ENCODE measurements at places on chromosomes 7 and 10.

- H3K4me1 ChIP-seq, result peaks cover 5% of the 10 kb centered on the region
- no peak overlapping the region for H3K27ac ChIP-seq
- DNase-seq, result no peak
- no peaks in the 10 kb centered on the region for H3K36me3 ChIP-seq
- H3K4me3 ChIP-seq, result no peak overlapping the region
Observed at GRCh38 chr10:30736685-30737232, 107.2 kb upstream of the LYZL2 start.

DNA sequence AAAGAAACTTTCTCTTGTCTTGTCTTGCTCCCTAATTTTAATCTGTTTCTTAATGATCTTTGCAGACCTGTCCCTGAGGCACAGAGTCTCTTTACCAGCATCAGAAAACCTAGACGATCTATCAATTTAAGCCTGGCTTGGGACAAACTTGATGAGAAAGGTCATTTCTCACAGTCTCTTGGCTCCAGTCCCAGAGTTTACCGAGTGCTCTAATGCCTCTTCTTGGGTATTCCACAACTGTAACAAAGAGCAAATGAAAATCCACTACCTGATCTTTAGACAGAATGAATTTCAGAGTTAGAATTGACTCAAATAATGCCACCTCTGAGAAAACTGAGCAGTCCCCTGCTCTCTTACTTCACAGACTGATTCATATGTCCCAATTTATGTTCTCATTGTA is 106.4 kb upstream of the DNAJB12 start:
- peaks cover 2% of the 10 kb centered on the region for H3K36me3 ChIP-seq
- H3K4me1 ChIP-seq, result no peaks in the 10 kb centered on the region
- H3K27ac ChIP-seq, result no peak overlapping the region
- H3K27me3 ChIP-seq, result no peaks in the 10 kb centered on the region
- H3K4me3 ChIP-seq, result no peak overlapping the region
- DNase-seq, result no peak

GRCh38 chr7:17046666-17047065 is 164.9 kb upstream of the AGR3 start:
- no peak overlapping the region for H3K27ac ChIP-seq
- H3K4me1 ChIP-seq, result peaks cover 3% of the 10 kb centered on the region
- H3K4me3 ChIP-seq, result no peak overlapping the region
- no peaks in the 10 kb centered on the region for H3K36me3 ChIP-seq

GRCh38 chr10:75746356-75746755 is 314.9 kb downstream of the LRMDA start:
- no peak for DNase-seq
- H3K27ac ChIP-seq, result no peak overlapping the region
- H3K4me1 ChIP-seq, result no peaks in the 10 kb centered on the region
- no peaks in the 10 kb centered on the region for H3K27me3 ChIP-seq
- H3K4me3 ChIP-seq, result no peak overlapping the region

GRCh38 chr7:141430455-141431139 is 120.6 kb upstream of the AGK start:
- H3K36me3 ChIP-seq, result no peaks in the 10 kb centered on the region
- DNase-seq, result no peak
- H3K27me3 ChIP-seq, result no peaks in the 10 kb centered on the region

- no peaks in the 10 kb centered on the region for H3K27me3 ChIP-seq
- no peak overlapping the region for H3K4me3 ChIP-seq
Observed at GRCh38 chr7:121027761-121028669, 39.5 kb downstream of the CPED1 start.

- no peaks in the 10 kb centered on the region for H3K4me1 ChIP-seq
- H3K36me3 ChIP-seq, result no peaks in the 10 kb centered on the region
- no peak overlapping the region for H3K27ac ChIP-seq
- no peaks in the 10 kb centered on the region for H3K27me3 ChIP-seq
- no peak overlapping the region for H3K4me3 ChIP-seq
Observed at GRCh38 chr10:52571516-52572182, 200.9 kb downstream of the MBL2 start.

DNA sequence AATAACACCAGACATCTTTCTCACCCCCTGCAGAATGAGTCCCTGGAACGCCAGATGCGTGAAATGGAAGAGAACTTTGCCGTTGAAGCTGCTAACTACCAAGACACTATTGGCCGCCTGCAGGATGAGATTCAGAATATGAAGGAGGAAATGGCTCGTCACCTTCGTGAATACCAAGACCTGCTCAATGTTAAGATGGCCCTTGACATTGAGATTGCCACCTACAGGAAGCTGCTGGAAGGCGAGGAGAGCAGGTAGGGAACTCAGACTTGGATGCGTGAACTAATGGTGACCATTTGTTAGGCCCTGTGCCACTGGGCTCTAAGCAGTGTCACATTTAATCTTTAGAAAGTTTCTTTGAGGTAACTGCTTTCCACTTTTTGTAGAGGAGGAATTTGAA is 7.1 kb downstream of the VIM start:
- DNase-seq, result peak; percentile 45
- H3K4me3 ChIP-seq, result no peak overlapping the region
- H3K4me1 ChIP-seq, result peaks cover 38% of the 10 kb centered on the region
- H3K27me3 ChIP-seq, result no peaks in the 10 kb centered on the region
- H3K27ac ChIP-seq, result no peak overlapping the region

DNA sequence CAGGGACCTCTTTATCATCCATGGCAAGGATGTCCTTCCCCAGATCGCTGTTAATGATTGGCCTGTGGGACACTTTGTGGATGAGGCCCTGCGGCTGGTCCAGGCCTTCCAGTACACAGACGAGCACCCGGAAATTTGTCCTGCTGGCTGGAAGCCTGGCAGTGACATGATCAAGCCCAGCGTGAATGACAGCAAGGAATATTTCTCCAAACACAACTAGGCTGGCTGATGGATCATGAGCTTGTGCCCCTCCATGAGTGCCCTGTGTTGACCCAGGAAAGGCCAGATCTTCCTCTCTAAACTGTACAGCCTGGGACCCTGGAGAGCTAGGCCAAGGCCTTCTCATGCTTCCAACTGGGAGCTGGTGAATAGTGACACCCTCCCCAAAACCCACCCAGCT is 124.1 kb downstream of the CUL2 start:
- no peak overlapping the region for H3K27ac ChIP-seq
- H3K4me3 ChIP-seq, result no peak overlapping the region
- DNase-seq, result no peak
- H3K4me1 ChIP-seq, result no peaks in the 10 kb centered on the region
- no peaks in the 10 kb centered on the region for H3K36me3 ChIP-seq
- H3K27me3 ChIP-seq, result no peaks in the 10 kb centered on the region

DNA sequence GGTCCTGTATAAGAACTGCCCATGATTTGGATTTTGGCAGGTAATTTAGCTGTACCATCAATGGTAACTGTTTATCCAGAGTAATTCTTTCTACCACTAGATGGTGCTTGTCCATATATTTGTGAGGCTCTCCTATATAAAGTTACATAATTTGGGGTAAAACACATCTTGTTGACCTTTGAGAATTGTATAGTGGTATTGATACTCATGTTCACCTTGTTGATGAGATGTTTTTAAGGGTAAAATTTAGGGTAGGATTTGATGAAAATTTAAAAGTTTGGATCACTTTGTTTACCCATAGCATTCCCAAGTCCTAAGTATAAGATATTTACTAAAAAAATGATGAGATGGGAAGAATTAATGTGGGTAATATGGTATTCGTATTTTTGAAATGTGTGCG is 31.6 kb downstream of the ST7 start:
- H3K27ac ChIP-seq, result no peak overlapping the region
- no peaks in the 10 kb centered on the region for H3K4me1 ChIP-seq
- no peak overlapping the region for H3K4me3 ChIP-seq
- no peaks in the 10 kb centered on the region for H3K36me3 ChIP-seq
- DNase-seq, result no peak

GRCh38 chr10:102645388-102645740 is 1.1 kb downstream of the TRIM8 start:
- H3K4me3 ChIP-seq, result peak overlapping the region; percentile 96
- H3K27me3 ChIP-seq, result no peaks in the 10 kb centered on the region
- DNase-seq, result peak; percentile 70
- H3K4me1 ChIP-seq, result peaks cover 60% of the 10 kb centered on the region

DNA sequence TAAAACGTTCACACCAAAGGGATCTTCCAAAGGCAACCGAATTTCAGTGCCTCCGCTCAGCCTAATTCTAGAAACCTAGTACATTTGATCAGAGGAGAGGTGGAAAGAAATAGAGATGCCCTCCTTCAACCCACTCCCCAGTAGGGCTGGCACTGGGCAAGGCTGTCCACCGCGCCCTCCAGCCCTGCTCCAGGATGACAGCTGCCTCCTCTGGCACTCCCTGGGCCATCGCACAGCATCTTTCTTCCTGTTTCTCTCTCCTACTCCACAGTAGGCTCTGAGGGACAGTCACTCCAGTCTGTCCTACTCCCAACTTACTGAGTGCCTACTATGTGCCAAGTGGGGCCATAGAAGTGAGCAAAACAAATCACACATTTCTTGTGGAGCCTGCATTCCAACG is 226.2 kb downstream of the SKIDA1 start:
- DNase-seq, result no peak
- no peaks in the 10 kb centered on the region for H3K4me1 ChIP-seq
- H3K27ac ChIP-seq, result no peak overlapping the region

DNA sequence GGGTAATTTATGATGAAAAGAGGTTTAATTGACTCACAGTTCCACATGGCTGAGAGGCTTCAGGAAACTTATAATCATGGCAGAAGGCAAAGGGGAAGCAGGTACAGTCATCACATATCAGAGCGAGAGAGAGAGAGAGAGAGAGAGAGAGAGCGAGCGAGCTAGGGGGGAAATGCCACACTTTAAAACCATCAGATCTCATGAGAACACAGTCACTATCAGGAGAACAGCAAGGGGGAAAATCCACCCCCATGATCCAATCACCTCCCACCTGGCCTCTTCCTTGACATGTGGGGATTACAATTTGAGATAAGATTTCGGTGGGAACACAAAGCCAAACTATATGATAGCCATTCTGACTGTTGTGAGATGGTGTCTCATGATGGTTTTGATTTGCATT is 576.3 kb downstream of the GFRA1 start:
- DNase-seq, result no peak
- no peaks in the 10 kb centered on the region for H3K36me3 ChIP-seq
- H3K4me1 ChIP-seq, result no peaks in the 10 kb centered on the region
- no peak overlapping the region for H3K27ac ChIP-seq
- no peaks in the 10 kb centered on the region for H3K27me3 ChIP-seq
- no peak overlapping the region for H3K4me3 ChIP-seq

GRCh38 chr7:97512441-97513207 is 219.3 kb upstream of the TAC1 start:
- no peaks in the 10 kb centered on the region for H3K36me3 ChIP-seq
- H3K4me3 ChIP-seq, result no peak overlapping the region
- H3K27me3 ChIP-seq, result no peaks in the 10 kb centered on the region
- H3K4me1 ChIP-seq, result no peaks in the 10 kb centered on the region

GRCh38 chr10:43961523-43962345 is 313.1 kb upstream of the ZNF32 start:
- no peaks in the 10 kb centered on the region for H3K36me3 ChIP-seq
- no peak for DNase-seq
- H3K27me3 ChIP-seq, result no peaks in the 10 kb centered on the region
- no peaks in the 10 kb centered on the region for H3K4me1 ChIP-seq
- no peak overlapping the region for H3K4me3 ChIP-seq

GRCh38 chr10:125629758-125630376 is 53.1 kb downstream of the TEX36 start:
- no peaks in the 10 kb centered on the region for H3K4me1 ChIP-seq
- no peak overlapping the region for H3K4me3 ChIP-seq
- no peak overlapping the region for H3K27ac ChIP-seq
- no peaks in the 10 kb centered on the region for H3K27me3 ChIP-seq

DNA sequence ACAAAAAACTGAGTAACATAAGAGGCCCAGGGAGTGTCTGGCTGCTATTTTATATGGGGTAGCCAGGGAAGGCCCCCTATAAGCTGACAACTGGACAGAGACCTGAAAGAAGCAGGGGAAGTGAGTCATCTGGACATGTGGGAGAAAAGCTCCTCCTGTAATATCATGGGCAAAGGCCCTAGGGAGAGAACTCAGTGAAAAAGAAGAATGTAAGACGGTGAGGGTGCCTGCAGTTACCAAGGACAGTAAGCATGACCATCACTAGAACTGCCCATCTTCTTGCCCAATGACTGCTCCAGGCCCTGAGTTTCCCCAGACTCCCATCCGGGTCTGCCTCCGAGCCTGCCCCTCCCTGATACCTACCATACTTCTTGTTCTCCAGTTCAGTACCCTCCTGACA is 2.3 kb downstream of the ELMO1 start:
- H3K4me3 ChIP-seq, result no peak overlapping the region
- H3K36me3 ChIP-seq, result no peaks in the 10 kb centered on the region

- no peak overlapping the region for H3K27ac ChIP-seq
- no peak overlapping the region for H3K4me3 ChIP-seq
- H3K4me1 ChIP-seq, result no peaks in the 10 kb centered on the region
- H3K27me3 ChIP-seq, result no peaks in the 10 kb centered on the region
Observed at GRCh38 chr10:90417029-90417428, 440.8 kb downstream of the HTR7 start.

GRCh38 chr10:103284170-103284569 is 7.2 kb downstream of the INA start:
- H3K36me3 ChIP-seq, result no peaks in the 10 kb centered on the region
- no peak overlapping the region for H3K4me3 ChIP-seq
- H3K4me1 ChIP-seq, result peaks cover 3% of the 10 kb centered on the region
- peaks cover 36% of the 10 kb centered on the region for H3K27me3 ChIP-seq

DNA sequence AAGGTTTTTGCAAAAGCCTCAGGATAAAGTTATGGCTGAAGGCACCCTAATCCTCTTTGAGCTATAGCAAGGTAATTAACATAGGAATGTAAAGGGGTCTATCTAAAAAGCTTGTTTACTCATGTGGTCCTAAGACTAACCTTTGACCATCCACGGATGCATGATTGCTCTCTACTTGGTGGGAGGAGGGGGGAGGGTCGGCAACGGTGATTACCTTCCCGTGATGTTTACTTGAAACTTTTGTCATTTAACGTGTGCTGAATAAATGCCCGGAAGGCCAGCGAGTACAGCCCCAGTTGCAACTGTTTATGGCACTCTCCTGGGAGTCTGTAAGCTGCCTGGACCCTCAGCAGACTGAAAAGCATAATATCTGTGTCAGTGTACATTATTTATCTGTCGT is 78.9 kb upstream of the GPR22 start:
- H3K27me3 ChIP-seq, result no peaks in the 10 kb centered on the region
- H3K4me3 ChIP-seq, result no peak overlapping the region
- H3K4me1 ChIP-seq, result no peaks in the 10 kb centered on the region

GRCh38 chr7:35670856-35671569 is 23.9 kb downstream of the HERPUD2 start:
- no peak overlapping the region for H3K4me3 ChIP-seq
- DNase-seq, result no peak
- H3K36me3 ChIP-seq, result peaks cover 44% of the 10 kb centered on the region
- peaks cover 4% of the 10 kb centered on the region for H3K4me1 ChIP-seq

- H3K4me1 ChIP-seq, result no peaks in the 10 kb centered on the region
- peaks cover 4% of the 10 kb centered on the region for H3K36me3 ChIP-seq
- H3K27ac ChIP-seq, result no peak overlapping the region
- no peak for DNase-seq
- no peak overlapping the region for H3K4me3 ChIP-seq
Observed at GRCh38 chr7:105743351-105744090, 132.9 kb downstream of the ATXN7L1 start.

- H3K4me3 ChIP-seq, result no peak overlapping the region
- H3K27me3 ChIP-seq, result no peaks in the 10 kb centered on the region
- H3K4me1 ChIP-seq, result no peaks in the 10 kb centered on the region
- no peak overlapping the region for H3K27ac ChIP-seq
- DNase-seq, result no peak
- H3K36me3 ChIP-seq, result no peaks in the 10 kb centered on the region
Observed at GRCh38 chr7:81256991-81257390, 338.1 kb upstream of the SEMA3C start.

GRCh38 chr10:86451604-86451960 is 70.0 kb downstream of the WAPL start:
- peaks cover 54% of the 10 kb centered on the region for H3K36me3 ChIP-seq
- no peaks in the 10 kb centered on the region for H3K27me3 ChIP-seq
- peaks cover 3% of the 10 kb centered on the region for H3K4me1 ChIP-seq
- H3K27ac ChIP-seq, result no peak overlapping the region
- no peak overlapping the region for H3K4me3 ChIP-seq
- no peak for DNase-seq

Data from CD4-positive, alpha-beta T cell (primary cell).